ENCODE measurements at places on chromosomes 7 and 10.
A peak's percentile ranks its signal among the peaks of the same experiment; 100 is the strongest.

DNA sequence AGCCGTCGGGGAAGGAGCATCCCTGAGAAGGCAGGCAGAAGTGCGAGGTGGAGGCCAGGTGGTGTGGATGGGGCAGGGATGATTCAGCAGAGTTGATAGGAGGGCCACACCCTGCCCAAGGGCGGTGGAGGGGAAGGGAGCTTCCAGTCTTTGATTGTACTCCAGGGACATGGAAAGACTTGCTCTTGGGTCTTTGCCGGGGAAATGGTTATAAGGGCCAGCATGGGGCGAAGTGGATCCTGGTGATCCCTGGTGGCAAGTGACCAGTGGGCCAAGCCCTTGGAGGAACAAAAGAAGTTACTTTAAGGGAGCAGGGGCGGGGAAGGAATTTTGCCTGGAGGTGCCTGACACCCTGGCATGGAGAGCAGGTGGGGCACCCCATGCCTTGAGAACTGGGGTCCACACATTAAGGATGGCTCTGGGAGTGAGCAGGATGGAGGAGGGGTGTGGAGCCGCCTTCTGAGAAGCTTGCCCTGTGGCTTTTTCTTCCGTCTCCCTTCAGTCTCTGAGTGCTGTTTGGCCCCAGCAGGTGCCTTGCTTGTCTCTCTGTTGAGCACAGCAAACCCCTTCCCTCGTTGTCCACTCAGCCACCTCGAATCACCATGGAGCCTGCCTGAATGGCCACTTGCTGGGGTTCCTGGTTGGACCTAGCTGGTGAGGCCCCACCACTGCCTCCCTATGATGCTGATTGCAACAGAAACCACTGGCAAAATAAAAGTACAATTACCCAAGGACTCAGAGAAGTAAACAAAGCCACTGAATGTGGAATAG lies 83.9 kb downstream of the RAMP3 start:
- no peak for DNase-seq

- no peak for DNase-seq
Measured at GRCh38 chr7:135109976-135110375, 37.9 kb upstream of the TMEM140 start.

- no peak for DNase-seq
Measured at GRCh38 chr10:128018236-128018635, 108.0 kb downstream of the MKI67 start.

GRCh38 chr7:29363636-29364425 lies 169.3 kb downstream of the CHN2 start:
- no peak for DNase-seq

DNA sequence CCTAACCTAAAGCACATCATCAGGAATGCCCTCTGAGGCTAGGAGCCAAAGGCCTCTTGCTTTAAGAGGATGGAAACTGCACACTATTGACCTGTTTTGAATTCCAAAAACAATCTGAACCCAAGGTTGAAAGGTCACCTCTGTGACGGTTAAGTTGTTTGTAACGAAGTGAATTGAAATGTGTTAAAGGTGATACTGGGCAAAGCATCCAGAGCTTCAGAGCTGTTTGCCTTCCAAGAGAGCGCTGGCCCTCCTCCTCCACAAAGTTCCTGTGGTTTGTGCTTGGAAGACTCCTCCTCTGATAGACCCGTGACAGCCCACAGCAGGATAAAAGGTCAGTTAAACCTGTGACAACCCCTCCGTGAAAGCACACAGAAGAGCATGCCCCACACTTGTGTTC lies 133.7 kb upstream of the CTTNBP2 start:
- no peak for DNase-seq

- DNase-seq: peak; percentile 19
Measured at GRCh38 chr7:77537136-77537777, at the start of gene PTPN12. PTPN12 (plus strand) TSS chr7:77537295; CDS start chr7:77537547, 252 bp downstream.

- DNase-seq: no peak
Measured at GRCh38 chr7:103547451-103548284, 101.7 kb upstream of the SLC26A5 start.

DNA sequence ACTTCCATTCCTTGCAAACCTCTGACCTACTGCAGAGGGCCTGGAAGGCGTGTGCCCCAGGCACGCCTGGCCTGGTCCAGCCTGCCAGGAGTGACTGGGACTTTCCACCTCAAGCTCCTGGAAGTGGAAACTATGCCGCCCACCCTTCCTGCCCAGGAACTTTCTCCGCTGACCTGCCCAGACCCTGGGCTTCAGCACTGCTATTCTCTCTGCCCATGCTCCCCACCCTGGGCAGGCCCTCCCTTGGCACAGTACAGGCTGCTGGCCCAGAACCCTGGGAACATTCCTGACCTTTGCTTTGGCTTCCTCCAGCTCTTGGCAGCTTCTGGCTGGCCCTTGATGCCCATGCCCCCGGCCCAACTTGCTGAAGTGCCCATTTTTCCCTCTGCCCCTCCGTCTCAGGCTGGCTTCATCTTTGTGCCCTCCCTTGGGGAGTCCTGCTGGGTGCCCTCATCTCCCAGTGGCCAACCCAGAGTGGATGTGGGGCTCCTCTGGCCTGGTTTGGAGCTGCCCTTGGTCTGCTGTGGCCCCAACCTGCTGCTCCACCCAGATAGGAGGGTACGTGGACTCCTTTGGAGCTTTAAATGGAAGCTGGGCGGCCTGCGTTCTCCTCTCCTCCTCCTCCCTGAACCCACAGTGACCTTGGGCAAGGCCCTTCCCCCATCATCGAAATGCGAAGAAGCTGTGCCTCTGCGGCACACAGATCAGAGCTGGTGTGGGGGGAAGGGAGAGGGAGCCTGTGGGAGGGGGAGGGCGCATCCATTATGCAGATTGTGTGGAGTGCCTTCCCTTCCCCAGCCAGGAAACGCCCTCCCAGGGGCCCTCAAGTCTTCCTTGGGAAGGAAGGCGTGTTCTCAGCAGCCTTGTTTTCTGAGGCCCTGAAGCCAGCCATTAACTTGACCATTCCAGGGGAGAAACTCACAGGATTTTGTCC lies 3.4 kb downstream of the MMRN2 start:
- no peak for DNase-seq

DNA sequence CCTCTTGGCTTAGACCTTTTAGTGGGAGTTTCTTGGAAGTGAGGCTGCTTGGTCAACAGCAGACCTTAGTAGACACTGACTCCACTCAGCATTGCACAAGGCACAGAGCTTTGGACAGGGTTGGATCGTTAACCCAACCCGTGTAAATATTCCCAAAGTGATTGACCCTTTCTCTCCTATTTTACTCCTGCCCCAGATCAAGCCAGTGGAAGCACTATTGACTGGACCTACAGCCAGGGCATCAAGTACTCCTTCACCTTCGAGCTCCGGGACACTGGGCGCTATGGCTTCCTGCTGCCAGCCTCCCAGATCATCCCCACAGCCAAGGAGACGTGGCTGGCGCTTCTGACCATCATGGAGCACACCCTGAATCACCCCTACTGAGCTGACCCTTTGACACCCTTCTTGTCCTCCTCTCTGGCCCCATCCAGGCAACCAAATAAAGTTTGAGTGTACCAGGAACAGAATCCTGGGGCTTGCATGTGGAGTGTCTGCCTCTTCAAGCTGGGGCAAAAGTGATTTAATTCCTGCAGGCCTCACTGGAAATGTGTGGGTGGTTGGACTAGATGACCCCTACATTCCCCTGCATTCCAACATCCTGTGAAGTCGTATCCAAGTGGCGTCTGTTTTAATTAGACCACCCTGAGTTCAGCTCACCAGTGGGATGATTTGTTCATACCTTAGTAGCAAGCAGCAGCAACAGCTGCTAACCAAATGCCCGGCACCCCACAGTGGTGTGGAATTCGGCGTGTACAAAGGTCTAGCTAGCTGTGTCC lies 7.5 kb downstream of the CPA1 start:
- no peak for DNase-seq

- DNase-seq: no peak
Measured at GRCh38 chr10:34996843-34997242, 93.3 kb downstream of the CUL2 start.

DNA sequence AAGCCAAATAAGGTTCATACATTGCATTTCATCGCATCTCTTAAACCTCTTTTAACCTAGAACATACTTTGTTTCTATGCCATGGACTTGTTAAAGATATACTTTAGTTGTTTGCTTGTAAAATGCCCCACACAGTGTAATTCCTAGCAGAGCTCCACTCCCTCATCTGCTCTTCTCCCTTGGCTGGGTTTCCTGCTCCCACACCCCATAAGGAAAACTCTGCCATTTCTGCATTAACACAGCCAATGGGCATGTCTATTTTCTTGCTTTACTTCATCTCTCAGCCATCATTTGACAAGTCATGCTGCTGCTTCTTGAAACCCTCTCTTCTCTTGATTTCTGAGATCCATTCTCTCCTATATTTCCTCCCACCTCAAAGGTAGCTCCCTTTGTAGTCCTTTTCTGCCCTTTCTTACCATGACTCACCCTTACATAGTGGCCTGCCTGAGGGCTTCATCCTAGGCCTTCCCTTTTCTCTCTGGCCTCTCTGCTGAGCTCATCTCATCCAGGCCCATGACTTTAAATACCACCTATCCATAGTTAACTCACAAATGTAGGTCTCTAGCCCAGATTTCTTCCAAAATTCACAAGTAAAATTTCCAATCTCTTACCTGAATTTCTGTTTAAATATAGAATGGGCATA lies 471.4 kb downstream of the ADRA2A start:
- no peak for DNase-seq

GRCh38 chr7:72403458-72404076 lies 8.6 kb downstream of the CALN1 start:
- no peak for DNase-seq

DNA sequence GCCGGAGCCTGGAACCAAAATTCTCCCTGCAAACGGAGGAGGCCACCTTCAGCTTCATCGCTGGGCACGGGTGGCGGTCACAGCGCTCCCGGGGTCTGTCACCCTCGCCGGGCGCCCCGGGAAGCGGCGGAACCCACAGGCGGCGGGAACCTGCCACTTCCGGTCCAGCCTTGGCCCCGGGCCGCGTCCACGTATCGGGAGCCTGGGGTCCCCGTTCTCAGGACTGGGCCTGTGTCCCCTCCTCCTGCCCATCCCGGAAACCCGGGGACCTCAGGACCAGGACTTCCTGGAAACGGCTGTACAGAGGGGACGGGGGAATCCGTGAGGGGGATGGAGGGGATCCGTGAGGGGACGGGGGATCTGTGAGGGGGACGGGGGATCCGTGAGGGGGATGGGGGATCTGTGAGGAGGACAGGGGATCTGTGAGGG lies 25.4 kb downstream of the PDGFA start:
- DNase-seq: no peak

- DNase-seq: no peak
Measured at GRCh38 chr10:74690393-74690792, 136.0 kb upstream of the KAT6B start.

- DNase-seq: no peak
Measured at GRCh38 chr7:50502947-50503346, 52.8 kb upstream of the FIGNL1 start.

- DNase-seq: no peak
Measured at GRCh38 chr10:112526906-112527305, 79.9 kb downstream of the VTI1A start.

- no peak for DNase-seq
Measured at GRCh38 chr10:85864173-85864549, 502.4 kb downstream of the GRID1 start.

Measured in activated CD4-positive, alpha-beta T cell treated with anti-CD3 and anti-CD28 coated beads for 24 hours (primary cell).